ENCODE measurements at places on chromosomes 7 and 10. TPM values are rescaled to one million over a fixed set of nuclear protein-coding genes. Genes with fewer than 3 reads are reported as not detected.

- peaks cover 70% of the 10 kb centered on the region for H3K27me3 ChIP-seq
- H3K27ac ChIP-seq: no peak overlapping the region
- no peak overlapping the region for H3K4me3 ChIP-seq
Observed at GRCh38 chr10:70917226-70917625, 28.9 kb upstream of the PCBD1 start.

DNA sequence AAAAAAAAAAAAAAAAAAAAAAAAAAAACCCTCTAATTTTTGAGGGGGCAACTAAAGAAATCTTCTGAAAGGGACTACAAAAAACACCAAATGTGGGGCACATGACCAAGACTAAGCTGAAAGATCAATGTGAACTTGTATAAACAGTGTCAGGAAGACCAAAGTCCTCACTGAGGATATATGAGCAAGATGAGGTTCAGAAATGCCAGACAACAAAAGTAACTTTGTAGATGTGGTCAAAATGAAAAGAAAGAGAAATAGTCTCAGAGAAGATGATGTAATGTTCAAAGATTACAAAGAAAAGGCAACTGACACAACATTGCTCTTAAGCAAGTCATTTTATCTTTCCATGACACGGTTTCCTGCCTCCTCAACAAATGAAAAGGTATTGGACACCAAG is 48.7 kb upstream of the PTPRZ1 start:
- no peaks in the 10 kb centered on the region for H3K4me1 ChIP-seq
- H3K4me3 ChIP-seq: no peak overlapping the region
- no peaks in the 10 kb centered on the region for H3K27me3 ChIP-seq
- no peak overlapping the region for H3K27ac ChIP-seq
- no peak for DNase-seq

SLC16A12 gene
- 1.4 TPM for polyA plus RNA-seq

LRRC72 gene
- polyA plus RNA-seq: not detected

DNA sequence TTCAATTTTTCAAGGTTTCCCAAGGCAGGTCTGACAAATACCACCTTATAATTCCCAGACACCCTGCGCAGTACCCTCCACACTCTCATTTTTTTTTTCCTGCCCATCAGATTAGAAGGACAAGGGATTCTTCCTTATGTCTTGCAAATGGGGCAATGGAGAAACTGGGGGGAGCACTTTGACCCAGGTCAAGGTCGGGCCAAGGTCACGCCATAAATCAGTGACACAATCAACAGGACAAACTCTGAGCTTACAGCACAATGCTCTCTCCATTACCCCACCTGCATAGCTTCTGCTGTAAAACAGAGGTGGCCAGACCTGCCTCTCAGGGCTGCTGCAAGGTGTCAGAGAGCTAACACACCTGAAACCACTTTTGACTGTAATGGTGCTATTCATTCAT is 254.4 kb upstream of the ZMIZ1 start:
- H3K36me3 ChIP-seq: no peaks in the 10 kb centered on the region
- peaks cover 52% of the 10 kb centered on the region for H3K27me3 ChIP-seq
- H3K27ac ChIP-seq: no peak overlapping the region
- no peak overlapping the region for H3K4me3 ChIP-seq
- H3K4me1 ChIP-seq: peaks cover 2% of the 10 kb centered on the region
- no peak for DNase-seq

- no peak for DNase-seq
- H3K27ac ChIP-seq: no peak overlapping the region
- peaks cover 30% of the 10 kb centered on the region for H3K27me3 ChIP-seq
- no peaks in the 10 kb centered on the region for H3K36me3 ChIP-seq
Observed at GRCh38 chr10:93079663-93080349, 6.1 kb downstream of the CYP26A1 start.
